ENCODE measurements at places on chromosomes 16 and 17. TPM values are rescaled to one million over a fixed set of nuclear protein-coding genes. Genes with fewer than 3 reads are reported as not detected.

DNA sequence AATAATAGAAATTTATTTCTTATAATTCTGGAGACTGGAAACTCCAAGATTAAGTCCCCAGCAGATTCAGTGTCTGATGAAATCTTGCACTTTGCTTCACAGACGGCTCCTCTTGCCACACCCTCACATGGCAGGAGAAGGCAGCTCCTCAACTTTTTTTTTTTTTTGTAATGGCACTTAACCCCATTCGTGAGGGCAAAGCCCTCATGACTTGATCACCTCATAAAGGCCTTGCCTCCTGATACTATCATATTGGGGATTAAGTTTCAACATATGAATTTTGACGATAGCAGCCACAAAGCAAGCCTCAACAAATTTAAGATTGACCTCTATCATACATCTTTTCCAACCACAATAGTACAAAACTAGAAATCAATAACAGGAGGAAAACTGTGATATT is 42.3 kb upstream of the CDYL2 start:
- no peak for DNase-seq

The HCRT gene
- not detected for total RNA-seq

GRCh38 chr17:7004398-7005253 is 7.8 kb upstream of the RNASEK start:
- peak; percentile 51 for DNase-seq

The CDR2L gene
- 3.6 TPM for total RNA-seq

The SNX20 gene
- total RNA-seq, result 1.4 TPM

- no peak for DNase-seq
Observed at GRCh38 chr17:1174263-1174880, 5.4 kb downstream of the ABR start.

DNA sequence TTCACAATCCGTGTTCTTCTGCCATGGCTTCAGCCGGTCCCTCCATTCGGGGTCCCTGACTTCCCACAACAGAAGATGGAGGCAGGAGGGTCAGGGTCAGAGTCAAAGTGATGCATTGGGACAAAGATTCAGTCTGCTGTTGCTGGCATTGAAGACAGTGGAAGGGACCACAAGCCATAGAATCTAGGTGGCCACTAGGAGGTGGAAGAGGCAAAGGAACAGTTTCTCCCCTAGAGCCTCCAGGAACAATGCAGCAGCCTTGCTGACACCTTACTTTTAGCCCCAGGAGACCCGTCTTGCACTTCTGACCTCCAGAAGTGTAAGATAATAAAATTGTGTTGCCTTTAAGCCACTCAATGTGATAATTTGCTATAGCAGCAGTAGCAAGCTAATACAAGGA is 55.9 kb downstream of the MFSD11 start:
- no peak for DNase-seq

GRCh38 chr16:76963614-76964315 is 227.2 kb upstream of the MON1B start:
- DNase-seq, result no peak

DNA sequence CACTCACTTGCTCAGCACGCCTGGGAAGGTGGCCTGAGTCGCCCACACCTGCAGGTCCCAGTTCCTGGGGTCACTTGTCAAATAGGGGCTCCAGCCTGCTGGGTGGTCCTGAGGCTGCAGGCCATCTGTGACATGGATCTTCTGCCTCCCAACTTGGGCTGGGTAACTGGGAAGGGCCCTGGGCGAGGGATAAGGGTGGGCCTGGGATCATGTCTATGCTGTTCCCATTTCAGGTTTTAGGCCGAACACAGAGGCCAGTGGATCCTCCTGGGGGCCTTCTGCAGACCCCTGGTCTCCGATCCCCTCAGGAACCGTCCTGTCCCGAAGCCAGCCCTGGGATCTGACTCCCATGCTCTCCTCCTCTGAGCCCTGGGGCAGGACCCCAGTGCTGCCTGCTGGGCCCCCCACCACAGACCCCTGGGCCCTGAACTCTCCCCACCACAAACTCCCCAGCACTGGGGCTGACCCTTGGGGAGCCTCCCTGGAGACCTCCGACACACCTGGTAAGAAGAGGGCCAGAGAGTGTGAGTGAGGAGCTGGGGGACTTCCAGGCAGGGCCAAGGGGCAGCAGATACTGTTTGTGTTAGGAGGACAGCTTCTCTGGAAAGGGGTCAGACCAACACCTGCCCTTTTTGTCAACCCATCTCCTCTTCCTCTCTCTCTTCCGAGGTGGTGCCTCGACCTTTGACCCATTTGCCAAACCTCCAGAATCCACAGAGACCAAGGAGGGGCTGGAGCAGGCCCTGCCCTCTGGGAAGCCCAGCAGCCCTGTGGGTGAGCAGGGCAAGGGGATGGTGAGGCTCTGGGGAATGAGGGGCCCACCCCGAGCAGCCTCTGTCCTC is 6.2 kb upstream of the SPATA20 start:
- DNase-seq, result no peak

The ABI3 gene
- 1.5 TPM for total RNA-seq

The FA2H gene
- 5.9 TPM for total RNA-seq

The CDRT15 gene
- not detected for total RNA-seq

DNA sequence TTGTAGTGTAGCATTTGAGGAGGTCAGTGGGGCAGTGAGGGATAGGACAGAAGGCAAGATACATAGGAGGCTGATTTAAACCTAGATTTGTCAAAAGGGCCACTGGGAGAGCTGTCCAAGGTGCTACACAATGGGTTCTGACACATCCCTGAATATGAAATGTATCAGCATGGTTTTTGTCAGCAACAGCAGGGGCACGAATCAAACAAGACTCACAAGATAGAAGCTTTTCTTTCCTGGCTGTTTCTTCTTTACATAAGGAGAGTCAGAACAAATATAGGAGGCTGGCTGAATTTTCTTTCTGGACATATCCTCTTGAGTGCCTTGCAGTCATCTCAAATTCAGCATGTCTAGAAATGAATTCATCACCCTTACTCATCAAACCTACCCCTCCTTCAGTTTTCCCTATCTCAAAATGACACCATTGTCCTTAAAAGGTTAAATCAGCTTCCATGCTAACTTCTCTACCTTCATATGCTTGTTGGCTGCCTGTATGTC is 130.5 kb downstream of the NPIPB5 start:
- no peak for DNase-seq

DNA sequence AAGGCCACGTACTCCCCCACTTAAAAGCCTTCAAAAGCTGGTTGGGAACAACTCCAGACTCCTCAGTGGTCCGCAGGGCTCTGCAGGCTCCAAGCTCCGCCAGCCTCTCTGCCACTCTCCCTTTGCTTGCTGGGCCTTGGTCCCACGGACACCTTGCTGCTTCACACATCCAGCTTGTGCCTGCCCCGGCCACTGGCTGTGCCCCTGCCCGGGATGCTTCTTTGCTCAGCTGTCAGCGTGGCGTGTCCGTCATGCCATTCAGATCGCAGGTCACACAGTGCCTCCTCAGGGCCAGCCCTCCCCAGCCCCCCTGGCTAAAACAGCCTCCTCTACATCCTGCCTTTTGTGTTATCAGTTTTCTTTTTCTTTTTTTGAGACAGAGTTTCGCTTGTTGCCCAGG is 11.8 kb downstream of the ASPHD1 start:
- no peak for DNase-seq

DNA sequence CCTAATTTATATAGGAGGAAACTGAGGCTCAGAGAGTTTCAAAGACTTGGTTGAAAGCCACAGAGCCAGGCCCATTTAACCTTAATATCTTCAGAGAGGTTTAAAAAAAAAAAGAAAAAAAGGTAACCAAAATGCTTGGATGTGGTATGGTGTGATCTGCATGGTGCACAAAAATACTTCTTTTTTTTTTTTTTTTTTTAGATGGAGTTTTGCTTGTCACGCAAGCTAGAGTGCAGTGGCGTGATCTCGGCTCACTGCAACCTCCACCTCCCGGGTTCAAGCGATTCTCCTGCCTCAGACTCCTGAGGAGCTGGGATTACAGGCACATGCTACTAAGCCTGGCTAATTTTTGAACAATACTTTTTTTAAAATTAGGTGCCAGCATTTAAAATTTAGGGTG is 101.8 kb downstream of the XYLT1 start:
- DNase-seq, result no peak

The ITGAD gene
- 0.10 TPM for total RNA-seq

The ADAP2 gene
- 10.1 TPM for total RNA-seq

GRCh38 chr17:7383742-7384488 is 3.0 kb downstream of the TNK1 start:
- no peak for DNase-seq

All from skin of body (tissue), 3 donors.